Activated CD4-positive, alpha-beta memory T cell treated with anti-CD3 and anti-CD28 coated beads for 36 hours (primary cell): ENCODE measurements at places on chromosomes 2 and 18.
A peak's percentile ranks its signal among the peaks of the same experiment; 100 is the strongest.

GRCh38 chr18:80231151-80231550 lies 16.2 kb downstream of the PARD6G start:
- DNase-seq: no peak

DNA sequence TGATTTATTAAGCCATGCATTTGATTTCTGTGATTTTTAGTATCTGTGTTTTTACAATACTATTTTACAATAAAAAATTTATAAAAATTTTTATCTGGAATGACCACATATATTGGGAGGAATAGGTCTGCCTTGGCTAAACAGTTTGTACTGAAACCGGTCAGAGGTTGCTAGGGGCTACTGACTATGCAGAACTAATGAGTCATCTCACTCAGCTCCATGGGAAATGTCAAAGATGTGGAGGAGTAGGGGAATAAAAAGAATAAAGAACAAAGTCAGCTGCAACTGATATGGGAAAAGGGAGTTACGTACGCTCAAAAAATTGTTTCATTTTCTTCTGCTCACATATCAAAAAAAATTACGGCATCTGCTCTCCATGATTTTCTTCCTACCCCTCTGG lies 8.6 kb upstream of the TMEM163 start:
- no peak for DNase-seq

DNA sequence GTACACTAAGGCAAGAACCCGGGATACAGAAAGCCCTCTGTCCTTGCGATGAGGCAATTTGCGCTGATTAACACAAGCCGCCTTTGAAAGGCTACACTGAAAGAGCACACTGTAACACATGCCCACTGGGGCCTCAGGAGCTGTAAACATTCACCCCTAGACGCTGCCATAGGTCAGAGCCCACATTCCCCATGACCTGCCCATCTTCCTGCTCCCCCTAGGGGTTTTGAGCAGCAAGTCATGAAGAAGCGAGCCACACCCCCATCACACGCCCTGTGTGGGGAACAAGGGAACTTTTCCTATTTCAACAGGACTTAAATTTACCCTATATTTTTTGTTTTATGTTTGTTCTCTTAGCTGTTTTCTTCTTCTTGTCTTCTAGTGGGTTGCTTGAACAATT lies 47.8 kb upstream of the SLC4A10 start:
- peak; percentile 32 for DNase-seq

DNA sequence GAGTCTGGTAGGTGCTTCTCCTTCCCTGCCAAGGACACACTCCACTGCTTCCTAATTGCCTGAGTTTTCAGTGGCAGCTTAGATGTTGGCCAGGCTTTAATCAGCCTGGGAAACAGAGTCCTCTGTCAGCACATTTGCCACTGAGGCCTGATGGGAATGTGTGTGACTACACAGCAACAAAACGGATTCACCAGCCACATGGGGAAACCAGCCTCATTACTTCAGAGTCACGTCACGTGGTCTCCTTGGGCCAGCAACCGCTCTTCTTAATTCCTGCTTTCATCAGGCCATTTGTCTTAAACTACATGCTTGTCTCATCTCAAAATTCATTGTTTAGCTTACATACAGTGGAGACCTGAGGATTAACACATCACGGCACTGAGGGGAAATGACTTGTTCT lies 93.9 kb upstream of the LTBP1 start:
- DNase-seq: no peak
